Activated CD4-positive, alpha-beta T cell treated with anti-CD3 and anti-CD28 coated beads for 48 hours (primary cell): ENCODE measurements at places on chromosomes 16 and 17.
A peak's percentile ranks its signal among the peaks of the same experiment; 100 is the strongest.

GRCh38 chr17:50721194-50722010 lies 2.0 kb downstream of the LUC7L3 start:
- DNase-seq: no peak

- peak; percentile 78 for DNase-seq
Observed at GRCh38 chr16:89422905-89423630, 67.3 kb downstream of the ANKRD11 start.

DNA sequence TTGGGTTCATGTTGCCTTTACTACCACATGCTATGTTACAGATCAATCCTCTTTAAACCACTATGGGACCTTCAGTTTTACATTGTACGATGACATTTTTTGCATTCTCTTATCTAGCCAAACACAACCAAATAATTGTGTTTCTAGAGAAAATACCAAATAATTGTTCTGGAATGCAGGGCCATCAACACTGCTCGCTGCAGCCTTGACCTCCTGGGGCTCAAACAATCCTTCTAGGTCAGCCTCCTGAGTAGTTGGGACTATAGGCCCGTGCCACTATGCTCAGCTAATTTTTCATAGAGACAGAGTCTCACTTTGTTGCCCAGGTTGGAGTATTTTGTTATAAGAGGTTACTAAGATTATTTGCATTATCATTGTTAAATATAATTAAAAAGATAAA lies 237.5 kb upstream of the PMFBP1 start:
- DNase-seq: no peak

- DNase-seq: no peak
Observed at GRCh38 chr17:59355702-59356325, 24.4 kb downstream of the YPEL2 start.

GRCh38 chr17:49193513-49194296 lies 16.7 kb downstream of the GNGT2 start:
- peak; percentile 51 for DNase-seq

DNA sequence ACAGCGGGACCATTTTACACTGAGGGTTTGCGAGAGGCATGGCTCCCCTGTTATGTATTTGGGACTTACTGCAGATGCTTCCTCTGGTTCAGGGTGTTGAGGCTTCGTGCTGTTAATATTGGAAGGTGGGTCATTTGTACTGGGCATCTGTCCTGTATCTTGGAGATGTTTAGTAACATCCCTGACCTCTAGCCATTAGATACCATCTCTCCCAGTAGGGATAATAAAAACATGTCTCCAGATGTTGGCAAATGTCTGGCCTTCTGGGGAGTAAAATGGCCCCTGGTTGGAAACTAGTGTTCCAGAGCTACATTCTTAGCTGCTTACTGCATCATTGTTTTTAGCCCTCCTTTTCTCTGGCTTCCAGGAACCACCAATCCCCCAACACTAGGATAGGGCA lies 388.0 kb downstream of the WWOX start:
- DNase-seq: no peak

DNA sequence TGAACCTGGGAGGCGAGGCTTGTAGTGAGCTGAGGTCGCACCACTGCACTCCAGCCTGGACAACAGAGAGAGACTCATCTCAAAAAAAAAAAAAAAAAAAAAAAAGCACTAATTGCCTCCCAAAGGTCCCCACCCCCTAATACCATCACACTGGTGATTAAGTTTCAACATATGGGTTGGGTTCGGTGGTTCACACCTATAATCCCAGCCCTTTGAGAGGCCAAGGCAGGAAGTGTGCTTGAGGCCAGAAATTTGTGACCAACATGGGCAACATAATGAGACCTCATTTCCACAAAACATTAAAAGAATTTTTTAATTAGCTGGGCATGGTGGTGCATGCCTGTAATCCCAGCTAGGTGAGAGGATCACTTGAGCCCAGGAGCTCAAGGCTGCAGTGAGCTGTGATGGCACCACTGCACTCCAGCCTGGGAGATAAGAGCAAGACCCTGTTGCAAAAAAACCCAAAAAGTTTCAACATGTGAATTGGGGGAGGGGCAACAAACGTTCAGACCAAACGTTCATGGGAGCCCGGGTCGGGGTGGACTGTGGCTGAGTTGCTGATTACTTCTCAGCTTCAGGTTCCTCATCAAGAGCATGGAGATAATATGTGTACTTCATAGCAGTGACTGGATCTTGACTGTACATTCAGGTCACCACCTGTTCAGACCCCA lies 62.1 kb upstream of the NOL11 start:
- DNase-seq: no peak

GRCh38 chr17:2054512-2055291 lies at the start of gene HIC1:
TSS of gene HIC1 (plus strand) at chr17:2055103. CDS start at chr17:2056691, 1,588 bp downstream.
- peak; percentile 84 for DNase-seq

DNA sequence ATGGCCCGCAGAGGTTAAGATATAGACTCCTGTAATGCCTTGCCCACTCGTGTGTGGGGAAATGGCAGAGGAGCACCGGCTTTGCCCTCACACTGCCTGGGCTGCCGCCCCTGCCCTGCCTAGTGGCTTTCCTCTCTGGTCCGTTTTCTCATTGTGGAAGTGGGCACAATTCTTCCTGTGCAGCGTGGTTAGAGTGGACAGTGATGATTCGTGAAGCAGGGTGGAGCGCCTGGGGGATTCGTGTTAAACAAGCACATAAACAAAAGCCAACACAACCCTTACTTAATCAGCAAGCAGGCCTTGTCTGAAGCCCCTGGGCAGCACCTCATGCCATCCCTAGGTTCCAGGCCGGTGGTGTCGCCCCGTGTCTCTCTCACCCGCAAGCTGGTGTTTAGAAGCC lies 269.7 kb downstream of the SEC14L1 start:
- no peak for DNase-seq

- no peak for DNase-seq
Observed at GRCh38 chr17:66678061-66678460, 156.9 kb upstream of the CACNG5 start.

DNA sequence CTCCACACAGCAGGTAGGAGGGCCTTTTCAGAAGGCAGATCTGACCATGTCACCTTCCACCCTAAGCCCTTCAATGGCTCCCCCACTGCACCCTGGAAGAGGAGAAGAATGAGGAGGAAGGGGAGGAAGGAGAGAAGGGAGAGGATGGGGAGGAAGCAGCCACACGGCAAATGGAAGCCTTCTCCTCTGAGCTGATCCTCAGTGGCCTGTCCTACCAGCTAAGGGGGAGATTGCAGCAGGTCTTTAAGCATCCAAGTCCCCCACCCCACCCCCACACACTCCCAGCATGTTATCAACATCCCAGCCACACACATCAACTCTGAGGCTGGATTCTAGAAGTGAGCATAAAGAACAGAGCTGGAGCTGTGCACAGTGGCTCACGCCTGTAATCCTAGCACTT lies 46.2 kb upstream of the RBFOX3 start:
- DNase-seq: no peak

DNA sequence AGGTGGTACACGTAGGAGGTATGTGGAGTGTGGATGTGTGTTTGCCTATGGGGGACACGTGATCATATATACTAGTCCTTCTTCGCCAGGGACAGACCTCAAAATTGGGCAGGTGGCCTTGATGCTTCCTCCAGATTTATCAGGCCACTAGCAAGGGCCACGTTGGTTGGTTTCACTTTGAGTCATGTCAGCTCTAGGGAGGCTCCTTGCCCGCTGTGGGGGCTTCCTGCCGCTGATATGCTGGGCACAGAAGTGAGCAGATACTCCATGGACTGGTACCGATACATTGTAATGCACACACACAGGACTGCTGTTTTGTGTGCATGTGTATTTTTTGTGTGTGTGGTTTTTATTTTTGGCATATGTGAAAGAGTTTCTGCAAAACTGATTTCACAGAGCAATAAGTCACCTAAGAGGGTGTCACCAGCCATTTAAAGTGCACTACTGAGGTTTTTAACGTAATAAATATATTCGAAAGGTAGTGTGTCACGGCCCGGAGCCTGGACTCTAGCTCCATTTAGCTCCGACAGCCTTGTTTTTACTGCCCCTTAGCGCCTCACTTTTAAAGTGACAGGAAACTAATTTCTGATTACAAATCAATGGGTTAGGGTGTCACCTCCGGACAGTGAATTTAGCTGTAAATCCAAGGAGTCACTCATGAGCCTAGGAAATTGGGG lies 605.5 kb upstream of the SALL1 start:
- no peak for DNase-seq

DNA sequence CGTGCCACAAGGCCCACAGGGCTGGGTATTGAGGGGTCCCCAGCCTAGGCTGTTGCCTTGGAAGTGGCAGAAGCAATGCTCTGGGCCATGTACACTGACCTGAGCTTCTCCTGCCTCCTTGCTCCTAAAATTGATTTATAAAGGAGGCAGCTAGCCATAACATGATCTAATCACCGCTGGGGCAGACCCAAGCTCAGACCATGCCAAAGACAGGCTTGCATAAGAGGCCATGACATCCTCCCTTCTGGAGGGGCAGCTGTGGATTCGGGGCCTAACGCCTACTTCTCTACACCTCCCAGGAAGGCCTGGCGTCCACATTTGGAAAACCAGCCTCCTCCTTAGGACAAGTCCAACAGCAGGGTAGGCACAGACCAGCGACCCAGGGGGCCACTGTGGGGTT lies 12.3 kb downstream of the HSD11B2 start:
- DNase-seq: no peak

DNA sequence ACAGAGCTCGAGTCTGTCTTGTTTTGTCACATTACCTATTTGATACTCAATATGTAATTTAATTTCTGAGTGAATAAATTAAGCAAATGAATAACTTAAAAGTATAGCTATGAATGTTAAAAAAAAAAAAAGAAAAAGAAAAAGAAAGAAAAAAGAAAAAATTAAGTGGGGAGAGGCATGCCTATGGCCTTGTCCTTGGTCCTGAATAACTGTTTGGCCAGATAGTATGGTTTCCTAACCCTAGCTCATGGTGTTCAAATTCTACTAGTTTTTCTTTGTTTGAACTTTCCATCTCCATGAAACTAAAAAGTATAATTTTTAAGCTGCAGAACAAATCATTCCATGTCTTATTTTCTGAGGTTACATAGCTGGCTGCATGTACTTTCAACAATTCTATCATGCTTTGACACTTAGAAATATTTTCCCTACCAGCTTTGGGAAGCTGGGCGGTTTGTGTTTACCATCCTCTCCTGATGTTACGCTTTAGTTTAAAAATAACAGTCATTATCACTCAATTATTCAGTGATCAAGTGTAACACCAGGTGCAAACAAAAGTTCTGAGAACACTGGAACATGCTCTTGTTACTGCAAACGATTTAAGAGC lies 31.8 kb downstream of the TOX3 start:
- DNase-seq: no peak

GRCh38 chr16:81468269-81468902 lies 23.8 kb downstream of the CMIP start:
- DNase-seq: no peak

DNA sequence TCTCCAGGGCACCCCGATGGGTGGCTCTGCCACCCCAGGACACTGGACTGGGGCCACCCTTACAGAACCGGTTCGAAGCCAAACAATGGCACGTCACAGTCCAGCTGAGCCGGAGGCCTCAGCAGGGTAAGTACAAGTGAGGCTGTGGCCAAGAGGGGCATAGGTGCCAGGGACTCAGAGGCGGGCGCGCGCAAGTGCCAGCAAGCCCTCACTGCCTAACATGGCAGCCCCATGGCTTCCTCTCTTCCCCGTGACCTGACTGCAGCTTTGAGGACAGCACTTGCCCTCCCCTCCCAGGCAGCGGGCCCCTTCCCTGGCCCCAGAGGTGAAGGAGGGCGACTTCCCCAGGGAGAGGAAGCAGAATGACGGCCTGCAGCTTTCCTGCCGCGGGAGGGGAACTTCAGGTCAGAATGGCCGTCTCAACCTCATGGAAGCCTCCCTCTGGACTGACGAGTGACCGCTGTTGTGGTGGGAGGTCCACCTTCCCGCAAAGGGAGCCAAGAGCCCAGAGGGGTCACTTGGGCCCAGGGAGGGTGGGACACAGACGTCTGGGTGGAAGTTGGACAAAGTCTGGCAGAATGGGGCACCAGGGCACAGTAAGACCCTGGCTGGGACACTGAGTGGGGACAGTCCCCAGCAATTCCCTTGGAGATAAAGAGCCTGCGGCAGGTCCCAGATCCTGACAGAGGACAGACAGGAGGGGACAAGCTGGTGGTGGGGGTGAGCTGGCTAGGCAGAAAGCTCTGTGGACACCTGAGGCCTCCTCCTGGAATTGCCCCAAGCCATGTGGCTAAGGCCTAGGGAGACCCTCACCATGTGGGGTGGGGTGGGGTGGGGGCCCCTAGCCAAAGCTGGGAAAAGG lies 52.1 kb upstream of the TOB1 start:
- no peak for DNase-seq

- DNase-seq: no peak
Observed at GRCh38 chr17:17683710-17684365, 2.6 kb downstream of the RAI1 start.

- no peak for DNase-seq
Observed at GRCh38 chr16:8850279-8850885, 18.4 kb downstream of the CARHSP1 start.

GRCh38 chr17:75344666-75345065 lies 55.4 kb upstream of the SLC25A19 start:
- peak; percentile 40 for DNase-seq

GRCh38 chr17:57675427-57676387 lies 69.4 kb downstream of the CCDC182 start:
- no peak for DNase-seq

- no peak for DNase-seq
Observed at GRCh38 chr16:57352636-57353047, 5.9 kb upstream of the CCL22 start.

GRCh38 chr17:64200080-64201032 lies 62.7 kb downstream of the TEX2 start:
- DNase-seq: peak; percentile 49

DNA sequence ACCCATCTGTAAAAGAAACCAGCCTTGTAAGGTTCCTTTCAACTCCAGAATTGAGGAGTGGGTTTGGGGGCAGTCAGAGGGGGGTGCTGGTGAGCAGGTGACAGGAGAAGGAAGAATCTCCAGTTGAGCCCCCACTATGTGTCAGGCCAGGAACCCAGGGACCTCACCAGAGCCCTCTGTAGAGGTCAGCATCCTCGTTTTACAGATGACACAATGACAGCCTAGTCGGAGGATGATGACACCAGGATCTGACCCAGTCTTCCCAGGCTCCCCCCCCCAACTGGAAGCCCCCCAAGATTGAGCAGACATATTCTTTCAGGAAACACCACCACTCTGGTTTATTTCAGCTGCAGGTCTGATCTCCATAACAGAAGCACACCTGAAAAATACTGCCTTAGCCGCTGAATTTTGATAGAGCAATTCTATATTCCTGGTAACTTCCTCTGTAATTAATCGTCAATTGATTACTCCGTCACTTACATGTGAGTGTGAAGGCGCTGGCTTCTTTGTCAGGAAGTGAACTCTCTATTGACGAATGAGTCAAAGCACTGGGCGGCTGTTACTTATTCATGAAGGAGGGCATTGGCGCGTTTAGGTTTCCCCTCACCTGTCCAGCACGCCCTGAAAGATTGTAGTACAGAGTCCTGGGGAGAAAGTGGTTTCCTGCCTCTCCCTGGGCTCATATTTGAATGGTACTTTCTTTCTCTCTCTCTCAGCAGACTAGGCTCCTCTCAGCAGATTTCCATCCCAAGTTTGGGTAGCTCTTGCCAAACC lies 21.2 kb downstream of the SOCS3 start:
- no peak for DNase-seq

DNA sequence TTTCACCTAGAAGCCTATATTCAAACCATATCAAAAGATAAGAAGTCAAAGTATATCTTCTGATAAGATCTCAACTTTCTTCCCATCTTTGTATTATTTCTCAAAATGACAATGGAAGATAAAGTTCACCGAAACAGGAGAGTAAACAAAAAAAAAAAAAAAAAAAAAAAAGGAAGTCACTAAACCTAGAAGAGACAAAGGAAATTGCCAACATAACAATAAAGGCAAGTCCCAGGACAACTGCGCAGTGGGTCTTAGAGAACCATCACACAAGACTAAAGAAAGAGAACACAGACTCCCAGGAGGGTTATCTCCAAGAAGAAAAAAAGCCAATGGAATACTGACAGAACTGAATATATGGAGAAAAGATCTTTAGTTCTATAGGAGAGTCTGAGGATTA lies 65.7 kb downstream of the SMURF2 start:
- no peak for DNase-seq
